ENCODE measurements at places on chromosomes 2 and 18.

DNA sequence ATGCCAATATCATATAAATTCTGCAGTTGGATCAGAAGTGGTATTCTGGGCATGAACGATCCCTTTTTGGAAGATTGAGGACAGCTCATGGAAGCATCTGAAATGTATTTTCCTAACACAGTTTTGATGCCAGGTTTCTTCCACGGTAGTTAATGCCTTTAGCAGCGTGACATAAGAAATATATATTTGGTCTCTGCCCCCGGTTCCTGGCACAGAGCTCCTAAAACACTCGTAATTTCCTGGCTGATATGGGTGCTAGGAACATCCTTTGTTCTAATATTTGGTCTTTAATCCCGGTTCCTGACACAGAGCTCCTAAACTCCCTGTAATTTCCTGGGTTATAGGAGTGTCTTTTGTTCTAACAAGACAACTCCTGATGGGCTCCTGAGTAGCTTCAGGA lies 8.2 kb upstream of the CABLES1 start:
- ATAC-seq, result no peak

GRCh38 chr2:120132190-120132589 lies 91.0 kb downstream of the TMEM185B start:
- ATAC-seq, result no peak

DNA sequence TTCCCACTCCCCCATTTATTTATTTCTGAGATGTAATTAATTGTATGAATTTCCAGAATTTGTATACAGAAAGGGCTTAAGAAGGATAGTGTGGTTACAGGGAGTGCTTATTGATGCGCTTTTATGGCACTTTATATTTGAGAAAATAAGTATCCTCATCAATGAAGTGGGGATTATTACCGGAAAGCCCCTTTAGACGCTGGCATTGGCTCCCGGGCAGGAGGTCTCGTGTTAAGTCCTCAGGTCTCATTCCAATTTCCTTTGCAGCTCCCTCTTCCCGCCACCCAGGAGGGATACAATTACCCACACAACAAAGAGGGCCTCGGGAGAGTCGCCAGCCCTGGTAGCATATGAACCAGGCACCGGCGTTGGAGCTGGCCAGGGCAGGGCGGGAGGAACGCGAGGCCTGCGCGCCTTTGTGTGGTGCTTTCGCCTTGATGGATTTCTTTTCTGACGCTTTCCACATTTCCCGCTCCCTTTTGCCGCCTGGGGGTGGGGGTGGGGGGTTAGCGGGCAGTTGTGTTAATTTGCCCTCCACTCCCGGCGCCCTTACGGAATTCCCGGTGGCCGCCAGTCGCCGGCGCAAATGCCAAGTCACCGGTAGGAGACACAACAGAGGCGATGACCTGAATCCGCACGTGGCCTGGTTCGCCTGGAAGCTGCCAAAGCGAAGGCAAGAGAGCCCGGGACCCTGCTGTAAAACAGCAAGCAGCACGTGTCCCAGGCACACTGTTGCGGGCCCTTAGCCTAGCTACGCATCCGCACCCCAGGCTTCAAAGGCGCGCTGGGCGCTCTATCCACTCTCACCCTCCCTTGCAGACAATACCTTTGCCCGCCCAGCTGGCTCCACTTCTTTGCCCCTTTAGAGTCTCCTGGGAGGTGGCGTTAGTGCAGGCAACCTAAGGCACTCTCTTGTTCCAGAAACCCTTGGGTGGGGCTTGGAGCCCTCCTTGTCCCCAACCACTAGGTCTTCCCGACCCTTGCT lies 3.3 kb downstream of the GAD1 start:
- ATAC-seq, result no peak

- no peak for ATAC-seq
Observed at GRCh38 chr2:72134408-72134996, 13.2 kb downstream of the CYP26B1 start.

DNA sequence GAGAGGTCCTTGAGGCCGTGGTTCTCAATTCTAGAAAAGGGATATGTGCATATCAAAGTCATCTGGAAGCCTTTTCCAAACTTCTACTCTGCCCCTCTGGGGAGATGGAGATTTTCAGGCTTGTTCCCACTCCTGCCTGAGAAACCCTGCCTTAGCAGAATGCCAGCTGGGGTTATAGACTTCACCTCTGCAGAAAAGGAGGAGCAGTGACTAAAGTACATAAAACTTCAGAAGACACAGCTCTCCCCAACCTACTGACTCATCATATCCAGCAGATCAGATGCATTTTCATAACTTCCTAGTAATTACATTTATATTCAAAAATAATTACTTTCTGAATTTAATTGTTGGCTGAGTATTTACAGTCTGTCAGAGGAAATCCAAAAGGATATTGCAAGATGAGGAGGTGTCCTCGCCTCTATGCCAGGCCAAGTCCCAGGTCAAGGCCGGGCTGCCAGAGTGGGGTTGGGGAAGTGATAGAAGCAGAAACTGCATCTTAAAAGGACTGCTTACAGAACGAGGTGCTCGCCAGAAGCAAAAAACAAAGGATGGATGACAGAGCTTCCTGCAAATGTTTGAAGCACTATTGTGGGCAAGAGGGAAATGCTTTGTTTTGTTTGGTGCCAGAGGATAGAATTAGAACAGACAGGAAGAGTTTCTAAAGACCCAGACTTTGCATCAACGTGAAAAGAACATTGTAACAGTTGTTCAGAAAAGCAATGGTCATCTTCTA lies 75.6 kb upstream of the APCDD1 start:
- no peak for ATAC-seq

- peak; percentile 99 for ATAC-seq
Observed at GRCh38 chr2:167509586-167509985, 621.3 kb downstream of the XIRP2 start.

- no peak for ATAC-seq
Observed at GRCh38 chr18:39801010-39801409, 2154.0 kb upstream of the PIK3C3 start.

DNA sequence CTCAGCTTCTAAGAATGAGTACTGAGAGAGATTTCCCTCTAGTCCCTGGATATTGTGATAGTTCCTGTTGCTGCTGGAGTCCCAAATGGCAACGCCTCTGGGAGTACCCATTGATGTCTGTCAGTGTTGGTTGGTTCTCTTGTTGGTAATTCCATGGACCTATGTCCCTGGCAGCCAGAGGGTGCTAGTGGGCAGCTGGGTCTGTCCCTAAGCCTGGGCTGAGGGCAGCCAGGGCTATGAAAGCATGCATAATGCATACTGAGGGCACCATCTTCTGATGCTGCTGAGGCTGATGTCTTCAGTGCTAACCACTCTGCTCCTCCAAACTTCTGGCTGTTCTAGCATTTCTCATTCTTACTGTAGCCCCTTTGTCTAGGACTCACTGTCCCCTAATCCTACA lies 35.9 kb downstream of the NABP1 start:
- ATAC-seq, result no peak

- ATAC-seq, result no peak
Observed at GRCh38 chr2:122491011-122491410, 735.6 kb downstream of the TSN start.

DNA sequence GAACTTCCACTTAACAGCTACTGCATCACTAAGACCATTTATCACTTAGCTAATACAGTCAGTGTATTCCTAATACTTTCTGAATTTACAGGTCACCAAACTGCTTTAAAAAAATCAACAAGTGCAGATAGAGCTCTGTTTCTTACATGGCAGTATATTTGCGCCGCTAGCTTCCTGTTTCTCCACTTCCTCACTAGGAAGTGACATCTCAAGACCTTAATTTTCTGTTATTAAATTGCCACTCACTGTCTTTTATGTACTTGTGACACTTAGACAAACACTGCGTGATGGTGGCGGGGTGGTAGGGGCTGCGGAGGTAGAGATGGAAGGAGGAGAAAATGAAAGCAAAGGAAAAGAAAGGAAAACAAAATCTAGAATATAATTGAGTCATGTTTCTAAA lies 53.7 kb upstream of the CRIM1 start:
- ATAC-seq, result no peak

DNA sequence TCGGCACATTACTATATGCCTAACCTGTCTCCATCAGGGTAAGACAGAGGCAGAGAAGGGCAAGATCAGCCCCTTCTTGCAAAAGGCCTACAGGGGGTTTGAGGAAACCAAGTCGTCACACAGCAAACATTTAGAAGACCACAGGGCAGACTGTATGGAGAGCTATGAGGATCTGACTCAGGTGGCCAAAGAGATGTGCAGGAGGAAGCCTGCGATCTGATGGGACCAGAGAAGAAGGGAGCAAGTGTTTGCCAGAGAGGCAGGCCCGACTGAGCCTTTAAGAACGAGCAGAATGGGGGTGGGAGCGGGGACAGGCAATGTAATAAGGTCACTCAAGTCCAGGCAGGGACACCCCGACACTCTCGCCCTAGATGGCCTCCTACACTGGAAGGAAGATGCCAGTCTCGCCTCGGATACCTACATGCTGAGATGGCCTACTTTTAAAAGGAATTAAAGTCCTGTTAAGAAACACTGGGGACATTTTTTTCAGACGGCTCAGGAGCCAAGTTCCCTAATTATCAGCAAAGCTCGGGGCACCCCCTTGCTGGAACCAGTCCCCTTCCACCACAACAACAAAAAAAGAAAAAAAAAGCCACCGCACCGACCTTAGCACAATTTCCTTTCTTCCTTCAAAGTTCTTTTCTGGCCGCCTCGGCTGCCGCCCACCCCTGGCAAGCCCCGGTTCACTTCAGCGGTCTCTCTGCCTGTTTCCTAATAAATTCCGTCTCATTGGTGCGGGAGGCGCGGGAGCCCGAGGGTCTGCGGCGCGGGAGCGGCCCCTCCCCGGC lies 1.5 kb downstream of the SFXN5 start:
- no peak for ATAC-seq

- no peak for ATAC-seq
Observed at GRCh38 chr2:230600285-230600684, 112.4 kb upstream of the CAB39 start.

DNA sequence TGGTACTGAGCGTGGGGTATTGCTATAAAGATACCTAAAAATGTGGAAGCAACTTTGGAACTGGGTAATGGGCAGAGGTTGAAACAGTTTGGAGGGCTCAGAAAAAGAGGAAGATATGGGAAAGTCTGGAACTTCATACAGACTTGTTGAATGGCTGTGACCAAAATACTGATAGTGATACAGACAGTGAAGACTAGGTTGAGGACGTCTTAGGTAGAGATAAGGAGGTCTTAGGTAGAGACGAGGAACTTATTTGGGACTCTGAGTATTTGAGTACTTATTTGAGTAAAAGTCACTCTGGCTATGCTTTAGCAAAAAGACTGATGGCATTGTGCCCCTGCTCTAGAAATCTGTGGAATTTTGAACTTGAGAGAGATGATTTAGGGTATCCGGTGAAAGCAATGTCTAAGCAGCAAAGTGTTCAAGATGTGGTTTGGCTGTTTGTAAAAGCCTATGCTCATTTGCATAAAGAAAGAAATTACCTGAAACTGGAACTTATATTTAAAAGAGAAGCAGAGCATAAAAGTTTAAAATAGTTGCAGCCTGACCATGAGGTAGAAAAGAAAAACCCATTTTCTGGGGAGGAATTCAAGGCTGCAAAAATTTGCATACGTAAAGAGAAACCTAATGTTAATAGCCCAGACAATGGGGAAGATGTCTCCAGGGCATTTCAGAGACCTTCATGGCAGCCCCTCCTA lies 219.6 kb downstream of the PDE1A start:
- ATAC-seq, result no peak

- ATAC-seq, result peak; percentile 4
Observed at GRCh38 chr2:206084870-206085741, 868 bp downstream of the INO80D start.

DNA sequence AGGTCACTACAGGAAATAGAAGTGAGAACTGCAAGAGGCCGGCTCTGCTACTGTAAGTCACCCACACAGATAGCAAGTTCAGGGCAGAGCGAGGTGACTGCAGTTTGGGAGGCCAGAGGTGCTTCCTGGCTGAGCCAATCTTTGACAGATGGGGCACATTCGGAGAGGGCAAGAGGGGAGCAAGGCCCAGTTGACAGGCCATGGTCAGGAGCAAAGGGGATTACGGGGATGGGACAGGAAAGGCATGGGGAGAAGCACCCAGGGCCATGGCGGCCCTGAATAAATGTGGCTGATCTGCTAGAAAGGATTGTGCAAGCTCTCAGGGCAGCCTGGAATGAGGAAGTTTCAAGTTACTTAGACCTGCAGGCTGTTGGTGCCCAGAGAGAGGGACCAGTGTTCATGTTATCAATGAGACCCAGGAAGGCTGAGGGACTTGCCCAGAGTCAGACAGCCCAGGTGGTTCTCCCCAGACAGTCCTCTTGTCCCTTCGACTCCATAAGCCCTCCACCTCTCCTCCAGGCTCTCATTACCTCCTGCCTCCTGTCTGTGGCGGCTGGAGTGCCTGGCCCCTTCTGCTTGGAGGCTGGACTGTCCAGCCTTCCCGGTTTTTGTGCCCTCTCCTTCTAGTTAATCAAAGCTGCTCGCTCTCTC lies 123.3 kb downstream of the CTIF start:
- ATAC-seq, result no peak

DNA sequence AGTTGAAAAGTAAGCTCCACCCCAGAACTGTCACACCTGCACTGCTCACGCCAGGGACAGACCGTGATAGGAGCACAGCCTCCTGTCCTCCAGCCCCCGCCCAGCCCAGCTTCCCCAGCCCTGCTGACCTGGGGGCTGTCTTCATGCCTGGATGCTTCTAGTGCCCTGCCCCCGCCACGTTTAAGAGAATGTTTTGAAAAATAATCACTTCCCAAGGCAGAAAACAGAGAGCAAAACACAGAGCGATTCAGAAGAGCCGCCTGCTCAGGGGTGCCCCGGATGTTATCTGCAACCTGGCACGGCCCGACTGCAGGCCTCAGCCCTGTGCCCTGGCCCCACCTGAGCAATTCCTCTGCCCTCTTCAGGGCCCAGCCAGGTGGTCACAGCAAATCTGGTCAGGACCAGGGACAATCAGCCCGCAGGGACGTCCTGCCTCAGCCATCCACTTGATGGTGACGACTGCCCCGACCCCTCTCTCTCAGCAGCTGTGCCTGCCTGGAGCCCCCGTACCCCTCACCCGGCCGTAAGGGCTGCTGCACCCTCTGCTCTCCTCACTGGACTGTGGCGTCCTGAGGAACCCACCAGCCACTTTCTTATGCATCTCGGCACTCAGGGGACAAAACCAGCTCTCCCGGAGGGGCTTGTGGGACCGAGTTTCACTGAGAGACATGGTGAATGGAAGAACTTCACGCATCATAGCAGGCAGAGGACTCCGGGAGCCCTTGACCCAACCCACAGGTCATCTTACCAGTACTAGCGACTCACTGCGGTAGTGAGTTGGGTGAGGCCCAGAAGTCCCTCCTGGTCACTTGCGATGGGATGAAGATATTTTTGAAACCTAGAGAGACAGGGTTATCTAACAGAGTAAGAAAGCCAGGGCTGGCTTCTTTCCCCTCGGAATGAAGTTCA lies 30.2 kb downstream of the ADI1 start:
- no peak for ATAC-seq

GRCh38 chr2:147845411-147845971 lies 662 bp downstream of the ACVR2A start:
- ATAC-seq, result no peak

DNA sequence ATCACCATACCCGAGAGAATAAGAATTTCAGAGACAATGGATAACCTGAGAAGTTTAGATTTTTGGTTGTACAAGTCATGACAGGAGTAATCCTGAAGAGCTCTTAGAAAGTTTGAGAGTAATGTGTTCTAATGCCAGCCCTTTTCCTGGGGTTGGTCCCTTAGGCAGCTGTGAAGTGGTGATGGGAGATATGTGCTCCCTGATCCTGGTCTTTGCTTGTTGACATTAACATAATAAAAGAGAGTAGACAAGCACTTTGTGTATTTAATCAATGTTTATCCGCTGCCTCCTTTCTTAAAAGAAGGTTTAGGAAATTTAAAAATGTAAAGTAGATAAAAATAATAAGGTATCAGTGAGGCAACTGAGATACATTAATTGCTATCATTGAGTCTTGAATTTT lies 13.8 kb upstream of the DSC3 start:
- no peak for ATAC-seq

GRCh38 chr18:49617865-49618264 lies 56.0 kb downstream of the LIPG start:
- ATAC-seq, result no peak

Data from motor neuron (in vitro differentiated cells).